ENCODE measurements at places on chromosomes 16 and 17.

DNA sequence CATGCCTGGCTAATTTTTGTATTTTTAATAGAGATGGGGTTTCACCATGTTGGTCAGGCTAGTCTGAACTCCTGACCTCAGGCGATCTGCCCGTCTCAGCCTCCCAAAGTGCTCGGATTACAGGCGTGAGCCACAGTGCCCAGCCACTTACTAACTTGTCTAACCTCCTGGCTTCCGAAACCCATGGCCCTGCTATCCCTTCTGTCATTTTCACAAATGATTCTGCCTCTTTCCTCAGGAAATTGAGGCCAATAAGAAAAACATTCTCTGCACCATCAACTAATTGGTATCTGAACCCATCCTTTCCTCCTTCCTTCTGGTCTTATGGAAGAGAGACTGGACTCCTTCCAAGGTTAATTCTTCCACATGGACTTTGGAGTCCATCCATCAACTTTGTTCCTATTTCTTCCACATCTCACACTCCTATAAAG, 27.9 kb upstream of the TNRC6A start:
- no peak for DNase-seq

GRCh38 chr16:57444711-57445110, 2.5 kb downstream of the CIAPIN1 start:
- DNase-seq: no peak

- DNase-seq: no peak
Observed at GRCh38 chr17:43146649-43147048, 21.5 kb upstream of the BRCA1 start.

DNA sequence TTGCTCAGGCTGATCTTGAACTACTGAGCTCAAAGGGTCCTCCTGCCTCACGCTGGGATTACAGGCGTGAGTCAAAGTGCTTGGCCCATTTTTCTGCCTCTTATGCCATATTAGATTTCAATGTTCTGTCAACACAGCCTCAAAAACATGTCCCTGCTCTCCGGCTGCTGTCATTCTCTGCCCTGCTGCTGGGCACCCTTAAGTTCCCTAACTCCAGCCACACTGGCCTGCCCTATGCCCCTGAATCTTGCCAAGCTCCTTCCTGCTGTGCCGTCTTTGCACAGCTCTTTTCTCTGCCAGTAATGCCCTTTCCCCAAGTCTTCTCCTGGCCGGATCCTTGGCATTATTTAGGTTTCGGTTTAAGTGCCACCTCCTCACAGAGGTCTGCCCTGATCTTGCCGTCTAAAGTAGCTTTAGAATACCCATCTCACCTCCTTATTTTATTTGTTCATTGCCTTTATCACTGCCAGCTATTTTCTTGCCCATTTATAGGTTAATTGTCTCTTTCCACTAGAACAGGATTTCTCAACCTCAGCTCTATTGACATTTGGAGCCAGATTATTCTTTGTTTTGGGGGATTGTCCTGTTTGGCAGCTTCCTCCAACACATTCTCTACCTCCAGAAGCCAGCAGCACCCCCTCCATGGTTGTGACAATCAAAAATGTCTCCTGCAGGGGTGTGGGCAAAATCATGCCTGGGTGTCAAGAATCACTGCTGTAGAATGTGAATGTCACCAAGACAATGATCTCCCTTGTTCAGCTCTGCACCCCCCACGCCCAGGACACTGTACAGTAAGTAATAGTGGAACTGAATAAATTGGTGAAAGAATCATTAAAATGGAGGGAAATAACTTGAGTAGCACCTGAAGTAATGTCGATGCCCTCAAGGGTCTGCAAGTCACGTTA, 168.2 kb downstream of the CYLD start:
- no peak for DNase-seq

GRCh38 chr17:27326051-27326450, 32.1 kb downstream of the WSB1 start:
- no peak for DNase-seq

DNA sequence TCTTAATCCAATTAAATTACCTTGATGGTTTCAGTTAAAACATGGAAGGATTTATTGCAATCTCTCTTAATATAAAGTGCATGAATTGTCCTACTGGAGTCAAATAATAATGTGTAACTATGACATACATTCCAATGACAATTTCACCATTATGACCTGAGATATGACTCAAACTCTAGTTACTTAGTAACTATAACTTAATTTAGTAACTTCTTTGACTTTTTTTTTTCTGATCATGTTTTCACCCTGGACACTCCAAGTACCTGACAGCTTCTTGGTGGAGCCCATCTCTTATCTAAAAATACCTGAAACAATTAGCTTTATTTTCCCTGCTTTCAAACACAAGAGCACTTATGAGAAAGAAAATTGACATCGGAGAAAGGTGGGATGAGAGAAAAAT, 123.7 kb downstream of the STX8 start:
- DNase-seq: no peak

DNA sequence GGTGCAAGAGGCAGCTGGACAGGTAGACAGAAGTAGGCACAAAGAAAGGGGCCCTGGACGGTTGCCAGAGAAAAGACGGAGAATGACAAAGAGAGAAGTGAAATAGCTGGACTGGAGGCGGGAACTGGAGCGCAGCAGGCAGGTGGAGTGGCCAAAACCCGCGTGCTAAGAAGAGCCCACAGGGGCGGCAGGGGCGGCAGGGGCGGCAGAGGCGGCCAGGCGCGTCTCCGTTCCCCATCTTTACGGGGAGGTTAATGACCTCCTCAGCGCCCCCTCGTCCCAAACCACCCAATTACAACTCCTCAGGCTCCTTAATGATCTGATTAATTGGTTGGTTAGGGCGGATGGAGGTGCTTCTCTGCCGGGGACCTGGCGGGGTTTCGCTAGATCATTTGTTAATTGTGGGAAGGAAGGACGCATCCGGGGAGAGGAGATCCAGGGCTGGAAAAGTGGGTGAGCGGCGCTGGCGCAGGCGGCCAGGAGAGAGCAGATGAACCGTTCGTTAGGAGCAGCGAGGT, 15.4 kb upstream of the HOXB9 start:
- DNase-seq: no peak
